Erythroblast (primary cell): ENCODE measurements at places on chromosomes 12 and 14.

- no peak for DNase-seq
Observed at GRCh38 chr12:34350092-34351041, 328.1 kb downstream of the ALG10 start.

DNA sequence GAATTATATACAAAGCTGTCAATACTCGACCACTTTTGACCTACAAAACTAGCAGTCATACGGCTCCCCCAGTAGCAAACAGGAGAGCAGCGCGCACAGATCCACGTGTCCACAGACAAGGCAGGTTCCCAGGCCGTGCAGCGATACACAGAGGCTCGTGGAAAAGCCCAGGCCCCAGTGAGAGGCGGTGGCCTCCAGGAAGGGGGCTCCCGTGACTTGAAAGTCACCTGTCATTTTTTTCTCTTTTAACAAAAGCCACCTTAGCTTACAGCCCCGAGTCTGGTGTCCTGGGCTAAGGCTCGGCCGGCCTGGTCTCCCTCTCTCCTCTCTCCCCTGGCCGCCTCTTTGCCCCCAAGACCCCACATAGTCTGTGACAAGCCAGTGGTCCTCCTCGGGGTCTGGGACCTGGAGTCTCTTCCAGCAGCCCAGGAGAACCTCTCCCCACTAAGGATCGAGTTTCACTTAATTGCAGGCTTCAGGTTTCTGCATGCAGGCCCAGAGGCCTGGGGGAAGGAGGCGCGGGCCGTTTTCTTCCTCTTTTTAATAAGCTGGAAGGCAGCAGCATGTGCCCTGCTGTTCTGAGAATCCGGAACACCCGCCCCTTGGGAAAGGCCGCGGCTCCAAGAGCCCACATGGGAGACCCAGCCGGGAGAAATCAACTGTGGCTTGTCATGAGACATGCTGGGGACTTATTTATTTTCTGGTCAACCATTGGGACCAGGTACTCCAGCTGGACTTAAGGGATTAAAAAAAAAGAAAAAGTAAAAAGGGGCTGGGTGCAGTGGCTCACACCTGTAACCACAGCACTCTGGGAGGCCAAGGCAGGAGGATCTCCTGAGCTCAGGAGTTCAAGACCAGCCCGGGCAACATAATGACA, 15.9 kb downstream of the NCOR2 start:
- peak; percentile 23 for DNase-seq

DNA sequence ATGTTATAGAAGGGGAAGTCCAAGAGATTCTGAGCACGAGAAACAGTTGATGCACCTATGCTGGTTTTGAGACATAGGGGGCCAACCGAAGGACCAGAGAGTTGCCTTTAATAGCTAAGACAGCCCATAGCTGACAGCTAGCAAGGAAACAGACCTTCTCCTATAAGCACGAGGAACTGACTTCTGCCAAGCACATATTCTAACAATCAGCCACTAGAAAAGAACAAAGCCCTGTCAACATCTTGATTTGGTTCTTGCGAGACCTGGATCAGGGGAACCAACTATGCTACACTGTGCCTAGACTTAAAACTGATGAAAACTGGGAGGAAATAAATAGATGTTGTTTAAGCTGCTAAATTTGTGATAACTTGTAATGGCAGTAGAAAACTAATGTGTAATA, 785.6 kb downstream of the TMTC2 start:
- DNase-seq, result no peak

GRCh38 chr14:104788161-104788818, 7.3 kb downstream of the AKT1 start:
- no peak for DNase-seq
